ENCODE measurements at places on chromosomes 6 and 20.
A peak's percentile ranks its signal among the peaks of the same experiment; 100 is the strongest.

DNA sequence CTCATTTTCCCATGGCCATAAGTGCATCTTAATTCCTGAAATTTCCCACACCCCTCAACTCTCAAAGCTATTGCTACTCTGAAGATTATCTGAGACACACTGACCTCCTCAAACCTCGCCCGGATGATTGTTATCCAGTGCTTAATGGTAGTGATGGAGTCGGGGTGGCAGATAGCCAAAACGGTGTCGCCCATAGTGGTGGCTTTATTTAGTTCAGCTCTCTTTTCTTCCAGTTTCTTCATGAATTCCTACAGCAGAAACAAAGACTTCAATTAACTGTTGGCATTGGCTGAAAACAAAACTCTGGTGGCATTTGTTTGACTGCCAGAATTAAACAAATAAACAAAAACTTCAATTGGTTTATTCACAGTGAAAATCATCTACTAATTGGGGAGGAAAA lies 165.4 kb downstream of the DST start:
- no peak for DNase-seq

GRCh38 chr6:157579467-157580031 lies 198.6 kb downstream of the ZDHHC14 start:
- DNase-seq = no peak

GRCh38 chr6:138031850-138032249 lies 75.4 kb downstream of the PERP start:
- DNase-seq = no peak

GRCh38 chr6:153231048-153231646 lies 100.1 kb upstream of the RGS17 start:
- DNase-seq = peak; percentile 27
